ENCODE measurements at places on chromosomes 2 and 18.

DNA sequence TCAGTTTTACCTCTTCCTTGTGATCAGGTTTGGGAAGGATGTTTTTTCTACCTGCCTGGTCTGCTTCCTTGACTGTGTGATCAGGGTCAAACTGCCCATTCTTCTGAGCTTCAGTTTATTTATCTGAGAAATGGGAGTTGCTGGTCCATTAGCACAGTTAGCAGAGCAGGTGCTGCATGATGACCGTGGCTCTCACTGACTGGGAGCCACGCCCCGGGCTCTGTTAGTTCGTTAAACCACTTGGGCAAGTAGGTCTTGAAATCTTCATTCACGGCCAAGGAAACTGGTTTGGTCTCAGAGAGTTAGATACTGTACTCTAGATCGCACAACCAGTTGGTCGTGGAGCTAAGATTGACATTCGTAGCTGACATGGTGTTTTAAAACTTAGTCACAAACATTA lies 41.7 kb downstream of the INPP5D start:
- DNase-seq: no peak

DNA sequence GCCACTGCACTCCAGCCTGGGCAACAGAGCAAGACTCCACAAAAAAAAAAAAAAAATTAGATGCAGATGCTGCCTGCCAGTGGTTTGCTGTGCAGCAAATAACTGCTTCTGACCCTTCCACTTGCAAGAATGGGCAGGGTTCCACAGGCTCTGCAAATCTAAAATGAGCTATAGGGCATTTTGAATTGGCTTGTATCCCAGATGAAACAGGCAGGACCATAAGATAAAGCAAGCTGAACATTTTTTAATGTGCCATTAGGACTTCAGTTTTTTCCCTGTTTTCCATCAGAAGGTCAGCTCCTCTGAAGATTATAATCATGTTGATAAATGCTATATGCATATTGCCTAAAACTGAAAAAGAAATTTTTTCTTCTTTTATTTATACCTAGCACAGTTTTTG lies 15.7 kb upstream of the FZD7 start:
- no peak for DNase-seq

DNA sequence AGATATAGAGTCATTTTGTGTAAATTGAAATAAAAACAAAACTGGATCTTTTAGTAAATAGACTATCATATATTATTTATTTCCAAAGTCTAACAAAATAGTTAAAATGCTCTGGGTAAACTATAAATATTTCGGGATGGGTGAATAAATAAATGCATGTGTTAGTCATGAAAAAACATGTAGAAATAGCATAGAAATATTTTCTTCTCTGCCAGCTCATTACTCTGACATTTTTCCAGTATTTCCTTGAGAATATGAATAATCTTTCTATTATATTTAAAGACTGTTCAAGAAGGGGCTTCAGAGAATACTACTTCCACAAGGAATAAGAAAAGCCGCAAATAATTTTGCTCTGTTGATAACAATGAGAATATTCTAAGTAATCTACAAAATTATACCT lies 880.4 kb downstream of the TRIB2 start:
- DNase-seq: no peak

GRCh38 chr18:2966560-2966959 lies 46.4 kb downstream of the LPIN2 start:
- no peak for DNase-seq

GRCh38 chr18:64806232-64806631 lies 657.3 kb upstream of the LINC00305 start:
- no peak for DNase-seq

- DNase-seq: no peak
Measured at GRCh38 chr2:176068419-176068832, 15.3 kb downstream of the EVX2 start.

GRCh38 chr2:203756161-203756560 lies 49.7 kb downstream of the CD28 start:
- no peak for DNase-seq

DNA sequence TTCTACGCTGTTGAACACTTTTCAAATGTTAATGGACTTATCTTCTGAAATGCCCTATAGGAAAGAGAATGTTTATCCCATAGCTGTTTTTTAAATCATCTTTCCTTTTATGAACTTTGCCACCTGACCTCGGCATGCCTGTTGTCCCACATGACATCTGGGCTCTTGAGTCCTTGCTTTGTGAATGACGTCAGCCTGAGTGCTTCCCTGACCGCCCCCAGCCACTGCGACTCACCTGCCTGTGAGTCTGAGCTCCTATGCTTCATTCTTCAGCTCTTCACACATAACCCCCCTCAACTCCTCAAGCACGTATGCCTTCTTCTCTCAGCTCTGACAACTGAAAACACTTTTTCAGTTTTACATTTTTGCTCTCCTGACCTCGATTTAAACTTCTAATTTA lies 166.8 kb downstream of the DCDC2C start:
- DNase-seq: no peak

DNA sequence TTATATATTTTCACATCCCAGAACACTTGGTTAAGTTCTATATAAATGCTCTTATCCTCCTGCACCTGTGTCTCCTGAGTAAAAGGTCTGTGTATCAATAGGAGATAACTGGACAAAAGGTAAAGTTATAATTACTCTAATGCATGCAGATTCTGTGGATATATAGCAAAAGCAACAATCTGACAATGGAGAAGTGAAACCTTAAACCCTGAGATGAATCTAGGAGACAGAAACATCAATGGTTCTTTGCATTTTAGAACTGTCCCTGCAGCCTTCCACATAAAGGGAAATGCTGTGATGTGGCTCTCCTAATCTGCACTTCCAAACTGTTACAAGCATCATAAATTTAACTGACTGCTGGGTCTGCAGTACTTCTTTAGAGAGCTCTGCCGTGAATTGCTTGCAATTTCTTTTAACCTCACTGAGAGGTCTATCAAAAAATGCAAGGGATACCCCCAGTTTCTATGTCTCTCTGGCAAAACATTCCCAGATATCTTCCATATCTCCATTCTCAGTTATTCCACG lies 42.8 kb upstream of the FSIP2 start:
- no peak for DNase-seq

DNA sequence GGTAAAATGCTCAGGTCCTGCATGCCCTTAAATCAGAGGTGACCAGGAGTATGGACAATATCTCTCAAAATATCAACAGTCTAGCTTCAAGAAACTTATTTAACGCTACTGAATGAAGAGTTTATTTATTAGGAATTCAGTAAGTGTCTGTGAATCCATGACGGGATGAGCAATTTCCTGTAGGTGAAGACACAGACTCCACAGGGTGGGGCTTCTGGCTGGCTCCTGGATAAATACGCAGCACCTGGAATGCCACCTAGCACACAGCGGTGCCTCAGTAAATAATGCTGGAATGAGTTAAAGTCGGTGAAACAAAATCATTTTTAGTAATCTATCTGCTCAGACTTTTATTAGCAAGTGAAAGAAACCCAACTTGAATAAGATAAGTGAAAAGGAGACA lies 29.4 kb upstream of the MBP start:
- no peak for DNase-seq

- no peak for DNase-seq
Measured at GRCh38 chr2:64945973-64946768, 43.0 kb upstream of the SLC1A4 start.

- DNase-seq: no peak
Measured at GRCh38 chr2:183034806-183035205, 3.5 kb downstream of the NCKAP1 start.

- no peak for DNase-seq
Measured at GRCh38 chr2:54652540-54652939, 70.9 kb upstream of the EML6 start.

DNA sequence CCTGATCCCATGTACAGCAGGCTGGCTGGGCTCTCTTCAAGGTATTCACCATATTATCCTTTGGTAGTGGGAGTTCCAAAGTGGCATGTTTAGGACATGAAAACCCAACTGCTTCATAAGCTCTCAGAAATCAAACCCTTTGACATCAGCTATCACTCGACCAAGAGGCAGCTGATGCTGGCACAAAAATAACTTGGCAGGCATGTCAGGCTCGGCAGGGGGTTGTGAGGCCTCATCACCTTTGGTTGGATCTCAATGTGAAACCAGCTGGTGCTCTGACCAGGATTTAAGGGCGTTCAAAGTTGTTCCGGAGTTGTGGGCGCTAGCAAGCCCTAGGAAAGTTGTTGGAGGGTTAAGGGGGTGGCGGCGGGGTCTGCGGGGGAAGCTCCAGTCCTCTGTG lies 171.9 kb downstream of the FHOD3 start:
- no peak for DNase-seq

- no peak for DNase-seq
Measured at GRCh38 chr2:118978064-118978463, 36.1 kb downstream of the MARCO start.

DNA sequence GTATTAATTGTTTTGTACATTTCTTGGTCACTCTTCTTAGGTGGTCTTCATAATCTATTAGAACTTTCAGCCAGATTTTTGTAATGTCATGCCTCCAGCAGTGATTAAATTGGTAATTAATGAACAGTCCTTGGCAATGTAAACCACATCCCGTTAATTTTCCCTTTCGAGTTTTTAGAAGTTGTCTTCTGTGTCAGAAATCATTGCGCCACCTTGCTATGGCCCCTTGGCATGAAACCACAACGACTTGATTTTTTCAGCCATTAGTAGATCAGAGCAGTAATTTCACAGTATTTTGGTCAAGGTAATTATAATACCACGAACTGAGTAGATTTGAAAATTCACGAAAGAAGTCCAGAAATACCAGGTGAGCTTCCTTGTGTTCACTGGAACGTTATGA lies 86.0 kb upstream of the OTX1 start:
- no peak for DNase-seq

- no peak for DNase-seq
Measured at GRCh38 chr2:44392338-44392943, 30.7 kb downstream of the CAMKMT start.

Measured in dorsolateral prefrontal cortex (tissue), 122 donors.